ENCODE measurements at places on chromosomes 16 and 17.
A peak's percentile ranks its signal among the peaks of the same experiment; 100 is the strongest.

DNA sequence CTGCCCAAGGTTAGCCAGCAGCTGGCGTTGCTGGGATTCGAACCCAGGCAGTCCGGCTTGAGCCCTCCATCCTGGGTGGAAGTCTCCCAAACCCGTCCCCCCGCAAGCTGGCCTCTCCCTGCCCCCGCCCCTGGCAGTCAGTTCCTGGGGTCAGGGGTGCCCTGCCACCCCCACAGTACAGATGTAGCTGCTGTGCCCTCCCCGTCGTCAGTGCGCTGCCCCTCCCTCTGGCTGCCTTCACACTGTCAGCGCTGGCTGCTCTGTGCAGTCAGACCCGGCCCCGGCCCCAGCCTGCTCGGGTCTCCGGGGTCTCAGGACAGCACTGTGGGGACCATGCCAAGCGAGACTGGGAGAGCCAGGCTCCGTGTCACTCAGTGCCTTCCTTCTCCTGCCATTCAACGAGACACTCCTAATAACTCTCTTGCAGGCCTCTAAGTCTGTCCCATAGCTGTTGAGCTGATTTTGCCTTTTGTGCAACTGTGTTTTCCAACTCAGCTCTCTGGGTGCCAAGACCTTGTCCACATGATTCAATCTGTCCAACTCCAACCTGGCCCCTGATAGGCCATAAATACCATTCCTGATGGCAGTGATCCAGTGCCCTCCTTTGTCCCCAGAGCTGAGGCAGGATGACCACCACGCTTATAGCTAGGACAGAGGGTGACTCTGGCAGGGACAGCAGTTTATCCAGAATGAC lies 55.5 kb upstream of the IL34 start:
- DNase-seq = no peak

DNA sequence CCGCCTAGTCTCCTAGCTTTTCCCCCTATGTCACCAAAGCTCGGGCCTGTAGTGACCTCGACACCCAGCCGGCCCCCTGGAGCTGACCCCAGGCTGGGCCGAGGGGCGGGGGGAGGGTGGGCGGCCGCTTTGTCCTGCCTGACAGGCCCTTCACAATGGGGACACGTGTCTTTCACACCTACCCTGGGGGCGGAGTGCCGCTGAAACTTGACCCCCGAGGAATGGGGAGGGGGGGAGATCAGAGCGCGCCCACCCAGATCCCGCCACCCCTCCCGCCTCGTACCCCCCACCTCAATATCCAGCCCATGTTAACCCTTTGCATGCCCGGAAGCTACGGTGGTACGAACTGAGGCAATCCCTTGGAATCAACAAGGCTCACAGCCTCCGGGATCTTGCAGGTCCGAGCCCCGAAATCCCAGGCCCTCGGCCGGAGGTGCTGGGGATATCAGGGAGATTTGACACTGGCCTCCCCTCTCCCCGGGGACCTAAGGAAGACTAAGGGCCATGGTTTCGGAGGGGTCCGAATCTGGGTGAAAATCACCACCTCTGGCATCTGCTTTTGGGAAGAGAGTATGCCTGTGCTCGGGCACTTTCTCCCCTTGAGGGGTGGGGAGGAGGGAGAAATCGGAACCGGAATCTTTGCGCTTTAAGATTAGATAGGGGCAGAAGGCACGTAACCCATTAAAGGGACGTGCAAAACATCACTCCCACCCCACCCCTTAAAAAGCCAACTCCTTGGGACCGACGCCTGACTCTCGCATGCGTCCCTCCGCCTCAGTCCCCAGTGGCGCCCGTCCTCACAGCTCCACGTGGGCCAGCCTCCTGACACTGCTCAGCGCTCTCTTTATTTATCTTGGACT lies 2.6 kb downstream of the NOG start:
- peak; percentile 4 for DNase-seq

DNA sequence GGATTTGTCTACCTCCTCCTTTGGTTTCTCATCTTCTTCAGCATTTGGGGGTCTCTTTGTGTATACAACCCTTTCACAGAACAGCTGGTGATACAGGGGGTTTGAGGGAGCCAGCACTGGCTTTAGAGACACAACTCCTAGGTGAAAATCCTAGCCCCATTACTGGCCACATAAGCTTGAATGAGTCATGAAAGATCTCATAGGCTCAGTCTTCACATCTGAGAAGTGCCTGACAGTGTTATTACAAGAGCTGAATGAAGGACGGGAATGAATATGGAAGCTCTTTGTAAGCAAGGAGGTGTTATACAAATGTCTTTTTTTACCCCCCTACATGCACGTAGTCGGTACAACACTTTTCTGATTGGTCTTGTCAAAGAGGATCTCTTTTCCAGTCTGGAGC lies 1.7 kb upstream of the B4GALNT2 start:
- no peak for DNase-seq

DNA sequence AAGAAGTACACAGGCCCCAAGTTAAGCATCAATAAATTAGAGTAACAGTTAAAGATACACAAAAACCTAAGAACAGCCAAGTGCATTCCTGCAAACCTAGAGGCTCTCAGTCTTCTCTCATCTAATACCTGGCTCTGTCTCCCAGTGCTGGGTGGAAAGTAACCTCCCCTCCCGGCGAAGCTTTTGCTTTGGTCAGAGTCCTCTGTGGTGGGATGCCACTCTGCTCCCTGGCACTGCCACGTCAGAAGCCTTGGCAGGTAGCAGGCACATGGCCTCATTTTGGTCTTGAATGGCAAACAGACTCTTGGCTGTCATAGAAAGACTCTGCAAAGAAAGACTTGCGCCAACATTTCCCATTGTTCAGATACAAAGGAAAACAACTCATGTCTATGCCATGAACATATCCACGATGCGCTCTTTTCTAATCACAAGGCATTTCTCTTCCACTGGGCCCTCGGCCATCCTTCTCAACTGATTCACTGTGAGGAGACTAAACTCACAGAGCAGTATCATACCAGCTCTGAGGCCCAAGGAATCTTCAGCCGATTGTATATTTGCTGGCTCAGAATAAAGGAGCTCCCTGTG lies 21.2 kb downstream of the MTHFSD start:
- DNase-seq = no peak

DNA sequence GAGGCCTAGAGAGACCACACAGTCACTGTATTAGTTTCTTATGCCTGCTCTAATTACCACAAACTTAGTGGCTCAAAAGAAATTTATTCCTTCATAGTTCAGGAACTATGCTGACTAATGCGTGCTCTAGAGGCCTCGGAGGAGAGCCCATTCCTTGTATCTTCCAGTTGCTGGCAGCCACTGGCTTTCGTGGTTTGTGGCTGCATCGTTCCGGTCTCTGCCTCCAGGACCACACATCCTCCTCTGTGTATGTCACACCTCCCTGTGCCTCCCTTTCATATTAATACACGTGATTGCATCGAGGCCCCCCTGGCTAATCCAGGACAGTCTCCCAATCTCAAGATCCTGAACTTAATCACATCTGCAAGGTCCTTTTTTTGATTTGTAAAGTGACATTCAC lies 16.9 kb upstream of the MYLK3 start:
- DNase-seq = no peak

DNA sequence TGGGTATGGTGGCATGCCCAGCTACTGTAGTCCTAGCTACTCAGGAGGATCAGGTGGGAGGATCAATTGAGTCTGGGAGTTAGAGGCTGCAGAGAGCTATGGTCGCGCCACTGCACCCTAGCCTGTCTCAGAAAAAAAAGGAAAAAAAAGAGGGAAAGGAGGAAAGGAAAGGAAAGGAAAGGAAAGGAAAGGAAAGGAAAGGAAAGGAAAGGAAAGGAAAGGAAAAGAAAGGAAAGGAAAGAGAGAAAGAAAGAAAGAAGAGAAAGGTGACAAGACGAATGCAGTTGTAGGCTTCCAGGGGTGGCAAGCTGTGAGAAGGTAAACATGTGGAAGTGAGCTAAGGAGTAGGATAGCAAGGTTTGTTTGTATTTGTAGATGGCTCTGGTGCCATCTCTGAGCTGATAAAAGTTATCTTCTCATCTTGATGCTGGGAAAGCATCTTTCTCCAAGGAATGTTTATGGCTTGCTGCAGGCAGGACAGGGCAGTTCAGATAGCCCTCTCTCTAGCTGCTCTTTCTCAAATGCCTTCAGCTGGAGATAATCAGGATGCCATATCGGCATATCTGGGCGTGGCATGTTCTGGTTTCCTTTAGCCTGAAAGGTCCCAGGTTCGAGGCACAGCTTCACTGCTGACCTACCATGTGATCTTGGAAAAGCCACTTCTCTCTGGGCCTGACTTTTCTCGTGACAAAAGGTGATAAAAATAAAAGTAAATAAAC lies 2.8 kb upstream of the NOS2 start:
- no peak for DNase-seq

- no peak for DNase-seq
These were observed 467.7 kb downstream of the CDH11 start for GRCh38 chr16:64654178-64654577.

DNA sequence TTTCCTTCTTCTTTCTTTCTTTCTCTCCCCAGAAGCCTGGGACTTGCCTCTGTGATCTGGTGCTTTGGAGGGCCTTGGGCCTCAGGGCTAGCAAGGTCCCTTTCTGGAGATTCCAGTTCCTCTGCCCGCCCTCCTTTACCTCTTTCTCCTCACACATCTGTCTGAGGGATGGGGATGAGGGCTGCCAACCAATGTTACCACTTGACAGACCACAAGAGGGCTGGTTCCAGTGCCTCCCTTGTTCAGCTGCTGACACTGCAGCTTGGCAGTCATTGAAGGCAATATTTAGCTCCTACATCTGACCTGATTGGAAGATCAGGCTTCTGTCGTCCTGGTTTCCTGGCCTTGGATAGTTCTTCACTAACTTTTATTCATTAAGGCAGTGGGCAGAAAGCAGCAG lies 3.6 kb upstream of the ZNF652 start:
- DNase-seq = no peak

DNA sequence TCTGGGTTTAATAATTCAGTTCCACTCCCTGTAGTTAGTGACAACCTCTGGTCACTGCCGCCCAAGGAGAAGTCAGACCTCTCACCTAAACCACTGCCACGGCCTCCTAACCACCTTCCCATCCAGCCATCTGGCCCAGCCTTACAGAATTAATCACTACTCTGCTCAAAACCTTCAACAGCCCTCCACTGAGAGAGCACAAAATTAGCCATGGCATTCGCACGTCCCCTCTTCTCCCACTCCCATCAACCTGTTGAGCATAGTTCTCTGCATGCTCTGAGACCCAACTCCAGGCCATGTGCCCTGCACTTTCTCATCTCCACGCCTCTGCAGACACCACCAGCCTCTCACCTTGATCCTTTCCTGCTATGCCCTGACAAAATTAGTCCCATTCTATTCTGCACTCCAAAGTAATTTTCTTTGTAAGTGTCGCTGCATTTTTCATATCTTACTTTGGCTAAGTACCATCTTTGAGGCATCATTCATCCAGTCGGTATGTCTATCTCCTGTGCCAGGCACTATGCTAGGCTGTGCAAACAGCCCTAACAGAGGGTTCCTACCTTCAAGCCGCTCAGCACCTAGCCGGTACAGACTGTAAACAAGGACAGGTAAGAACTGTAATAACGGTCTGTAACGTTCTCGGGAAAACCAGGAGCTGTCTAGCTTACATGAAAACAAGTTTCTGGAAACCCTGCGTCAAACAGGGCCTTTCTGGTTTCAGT lies 963 bp downstream of the COPRS start:
- DNase-seq = no peak

- no peak for DNase-seq
These were observed 3.8 kb downstream of the TNFSF12 start for GRCh38 chr17:7552621-7553051.

DNA sequence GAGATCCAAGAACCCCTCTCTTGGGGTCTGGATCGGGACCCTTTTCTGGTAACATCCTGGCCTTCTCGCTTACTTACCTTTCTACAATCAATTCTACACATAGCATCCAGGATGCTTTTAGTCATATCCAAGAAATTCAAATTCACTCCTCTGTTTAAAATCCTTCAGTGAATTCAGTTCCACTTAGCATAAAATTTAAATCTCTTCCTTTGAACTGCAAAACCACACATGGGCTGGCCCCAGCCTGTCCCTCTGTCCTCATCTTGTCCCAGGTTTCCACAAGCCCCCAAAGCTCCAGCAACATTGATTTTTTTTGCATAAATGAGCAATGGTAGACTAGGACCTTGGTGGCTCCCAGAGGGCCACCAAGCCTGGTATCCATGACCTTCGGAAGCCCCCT lies 96.4 kb upstream of the C16orf82 start:
- no peak for DNase-seq

DNA sequence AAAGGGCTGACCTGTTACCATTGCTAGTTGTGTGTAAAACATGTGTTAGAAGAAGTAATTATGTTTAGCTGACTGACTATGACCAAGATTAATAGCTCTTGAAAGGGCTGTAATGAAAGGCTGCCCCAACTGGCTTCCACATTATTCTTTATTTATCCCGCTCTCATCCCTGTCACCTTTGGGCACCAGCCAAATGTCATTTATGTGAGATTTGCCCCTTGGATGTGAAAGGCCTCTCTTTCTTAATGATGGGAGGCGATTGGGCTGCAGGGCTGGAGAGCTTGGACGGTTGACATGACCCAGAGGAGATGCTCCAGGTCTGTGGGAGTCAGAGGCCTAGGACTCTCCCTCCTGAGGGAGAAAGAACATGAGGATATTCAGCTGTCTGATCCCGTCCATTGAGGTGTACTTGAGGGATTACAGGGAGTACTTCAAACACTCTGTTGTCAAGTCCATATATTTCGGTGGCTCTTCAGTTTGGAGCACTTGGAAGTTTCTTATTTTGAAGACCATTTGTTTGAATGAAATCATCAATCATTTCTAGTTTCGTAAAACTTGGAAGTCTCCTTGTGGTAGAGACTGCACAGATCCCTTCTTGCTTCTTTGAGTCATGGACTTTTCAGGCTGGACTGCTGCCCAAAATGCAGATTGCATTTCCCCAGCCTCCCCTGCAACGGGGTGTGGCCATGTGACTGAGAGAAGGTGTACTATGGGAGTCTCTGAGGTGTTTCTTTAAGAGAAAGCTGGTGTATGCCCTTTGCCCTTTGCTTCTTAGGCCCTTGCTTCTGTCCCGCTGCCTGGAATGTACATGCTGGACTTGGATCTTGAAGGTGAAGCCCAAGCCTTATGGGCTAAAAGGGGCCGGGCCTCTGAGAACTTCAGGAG lies 51.3 kb downstream of the FTO start:
- no peak for DNase-seq

- DNase-seq = no peak
These were observed 142.9 kb downstream of the USP31 start for GRCh38 chr16:23006380-23006779.
